ENCODE measurements at places on chromosomes 5 and 9.

DNA sequence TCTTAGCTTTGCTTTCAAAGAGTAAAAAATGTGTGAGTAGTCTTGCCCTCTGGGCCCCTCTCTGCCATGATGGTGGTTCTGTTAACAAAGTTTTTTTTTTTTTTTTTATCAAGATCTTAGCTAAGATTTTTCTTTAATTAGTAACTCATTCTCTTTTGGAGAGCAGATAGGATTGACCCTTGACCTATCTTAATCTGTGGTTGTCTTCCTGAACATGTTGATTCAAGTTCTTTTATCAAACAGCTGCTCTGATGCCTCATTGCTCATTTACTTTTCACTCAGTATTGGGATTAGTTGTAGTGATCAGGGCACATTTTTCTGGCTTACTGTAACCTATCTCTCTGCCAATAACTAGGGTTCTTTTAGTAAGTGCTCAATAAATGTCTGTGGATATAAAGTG is 106.3 kb downstream of the PCSK5 start:
- no peak for DNase-seq

- no peak for DNase-seq
Measured at GRCh38 chr5:88689668-88690408, 193.1 kb downstream of the MEF2C start.

- DNase-seq, result no peak
Measured at GRCh38 chr5:135114759-135115158, 80.7 kb upstream of the PITX1 start.

- no peak for DNase-seq
Measured at GRCh38 chr5:73266925-73267765, 94.2 kb downstream of the TMEM174 start.

DNA sequence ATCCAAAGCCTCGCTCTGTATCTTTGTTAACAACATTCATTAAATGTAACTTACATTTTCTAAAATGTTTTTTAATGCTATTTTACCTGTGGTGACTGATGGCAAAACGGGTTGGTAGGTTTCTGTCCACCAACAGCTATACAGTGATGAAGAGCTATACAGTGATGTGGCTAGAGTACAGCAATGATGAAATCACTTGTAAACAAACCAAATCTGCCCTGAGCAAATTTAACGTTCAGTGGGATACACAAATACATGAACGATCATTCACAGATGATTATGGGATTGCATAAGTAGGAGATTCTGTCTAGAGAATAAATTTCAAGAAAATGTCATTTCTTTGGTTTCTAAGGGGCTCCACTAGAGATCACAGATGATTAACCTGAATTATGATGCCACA is 132.7 kb downstream of the MPDZ start:
- DNase-seq, result no peak

Data from activated gamma-delta T cell treated with Interleukin-2 at 50 U/mL for 16 hours (primary cell).